ENCODE measurements at places on chromosomes 1 and 21.

DNA sequence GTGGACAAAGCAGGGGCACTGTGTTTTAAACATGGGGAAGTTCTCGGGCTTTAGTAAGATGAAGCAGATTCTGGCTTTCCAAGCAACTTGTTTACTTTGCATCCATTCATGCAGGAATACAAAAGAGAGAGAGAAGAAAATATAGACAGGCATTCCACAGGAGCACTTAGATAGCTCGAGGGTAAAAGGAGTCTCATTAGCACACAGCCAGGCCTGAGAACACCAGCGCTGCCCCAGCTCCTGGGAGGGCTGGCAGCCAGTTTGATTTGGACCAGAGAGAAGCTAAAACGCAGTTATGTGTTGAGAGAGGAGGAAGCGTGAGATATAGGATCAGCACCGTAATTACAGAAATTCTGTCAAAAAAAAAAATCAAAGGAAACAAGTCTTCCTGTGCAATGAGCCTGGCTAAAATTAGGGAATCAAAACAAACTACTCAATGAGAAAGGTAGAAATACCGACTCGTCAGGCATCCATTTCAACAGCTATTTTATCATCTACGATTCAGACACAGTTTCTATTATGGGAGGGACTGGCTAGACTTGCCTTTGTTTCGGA, 68.2 kb downstream of the CLSTN1 start:
- DNase-seq, result no peak

GRCh38 chr1:1298861-1299685, 8.7 kb downstream of the ACAP3 start:
- peak; percentile 15 for DNase-seq

- DNase-seq, result no peak
Observed at GRCh38 chr1:219326843-219327242, 153.2 kb downstream of the LYPLAL1 start.

- DNase-seq, result no peak
Observed at GRCh38 chr1:26811708-26812107, 14.8 kb upstream of the ZDHHC18 start.

GRCh38 chr1:116168277-116169032, 57.3 kb downstream of the MAB21L3 start:
- peak; percentile 40 for DNase-seq

DNA sequence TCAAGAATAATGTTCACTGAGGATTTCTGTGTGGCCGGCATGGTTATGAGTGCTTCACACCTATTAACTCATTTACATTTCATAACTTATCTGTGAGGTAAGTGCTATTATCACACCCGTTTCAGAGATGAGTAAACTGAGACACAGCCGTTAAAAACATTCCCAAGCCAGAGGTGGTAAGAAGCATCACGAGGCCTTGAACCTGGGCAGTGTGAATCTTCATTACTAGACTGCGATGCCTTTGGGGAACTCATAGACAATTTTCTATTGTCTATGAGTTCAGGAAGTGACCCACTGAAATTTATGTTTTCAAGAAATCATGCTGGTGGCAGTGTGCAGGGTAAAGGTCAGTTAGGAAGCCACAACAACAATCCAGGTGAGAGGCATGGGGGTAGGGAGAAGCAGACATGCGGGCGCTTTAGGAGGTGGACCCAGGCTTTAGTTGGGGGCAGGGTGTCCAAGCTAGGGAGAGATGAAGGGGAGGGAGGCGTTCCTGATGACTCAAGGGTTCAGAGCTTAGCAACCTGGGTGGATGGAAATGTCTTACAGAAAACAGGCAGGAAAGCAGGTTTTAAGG, 14.5 kb downstream of the GNG12 start:
- DNase-seq, result peak; percentile 62

DNA sequence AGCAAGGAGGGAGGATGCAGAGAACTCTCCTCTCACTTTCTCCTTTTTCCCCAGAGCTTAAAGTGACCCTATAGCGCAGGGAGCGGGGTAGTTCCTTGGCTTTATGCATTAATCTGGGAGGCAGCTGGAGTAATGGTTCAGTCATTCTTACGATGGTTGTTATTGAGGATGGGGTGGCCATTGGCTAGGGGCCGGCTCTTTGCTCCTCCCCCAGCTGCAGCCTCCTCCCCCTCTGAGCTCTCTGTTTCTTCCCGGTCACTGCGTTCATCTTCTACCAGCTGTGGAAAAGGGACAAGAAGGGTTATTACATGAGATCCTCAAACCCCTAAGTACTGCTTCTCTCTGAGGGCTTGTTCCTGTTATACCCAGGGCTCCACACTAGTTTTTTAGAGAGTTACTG, 8.6 kb downstream of the CERS2 start:
- DNase-seq, result no peak

GRCh38 chr1:160652924-160653619, 6.2 kb upstream of the SLAMF1 start:
- no peak for DNase-seq

- DNase-seq, result no peak
Observed at GRCh38 chr1:201693890-201694607, 134.9 kb upstream of the IPO9 start.

GRCh38 chr1:17371896-17372295, at the start of gene PADI6:
TSS of gene PADI6 (plus strand) at chr1:17372196. CDS start at chr1:17372246, 50 bp downstream.
- DNase-seq, result no peak

DNA sequence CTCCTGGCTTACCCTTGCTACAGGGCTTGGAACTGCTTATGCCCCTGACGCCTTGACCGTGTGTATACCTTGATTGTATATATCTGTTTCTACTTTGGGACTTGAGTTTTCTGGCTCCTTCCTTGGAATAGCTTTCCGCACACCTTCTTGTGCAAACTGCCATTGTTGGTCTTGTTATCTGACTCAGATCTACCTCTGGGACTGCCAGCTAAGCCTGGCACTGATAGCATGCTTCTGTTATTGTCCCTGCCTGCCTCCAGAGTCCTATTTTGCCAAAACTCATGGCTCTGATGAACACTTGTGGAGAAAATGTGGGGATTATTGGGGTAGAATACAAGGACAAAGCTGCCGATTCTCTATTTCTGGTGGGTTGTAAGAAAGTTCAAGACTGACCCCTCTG, 15.4 kb downstream of the FMOD start:
- no peak for DNase-seq

DNA sequence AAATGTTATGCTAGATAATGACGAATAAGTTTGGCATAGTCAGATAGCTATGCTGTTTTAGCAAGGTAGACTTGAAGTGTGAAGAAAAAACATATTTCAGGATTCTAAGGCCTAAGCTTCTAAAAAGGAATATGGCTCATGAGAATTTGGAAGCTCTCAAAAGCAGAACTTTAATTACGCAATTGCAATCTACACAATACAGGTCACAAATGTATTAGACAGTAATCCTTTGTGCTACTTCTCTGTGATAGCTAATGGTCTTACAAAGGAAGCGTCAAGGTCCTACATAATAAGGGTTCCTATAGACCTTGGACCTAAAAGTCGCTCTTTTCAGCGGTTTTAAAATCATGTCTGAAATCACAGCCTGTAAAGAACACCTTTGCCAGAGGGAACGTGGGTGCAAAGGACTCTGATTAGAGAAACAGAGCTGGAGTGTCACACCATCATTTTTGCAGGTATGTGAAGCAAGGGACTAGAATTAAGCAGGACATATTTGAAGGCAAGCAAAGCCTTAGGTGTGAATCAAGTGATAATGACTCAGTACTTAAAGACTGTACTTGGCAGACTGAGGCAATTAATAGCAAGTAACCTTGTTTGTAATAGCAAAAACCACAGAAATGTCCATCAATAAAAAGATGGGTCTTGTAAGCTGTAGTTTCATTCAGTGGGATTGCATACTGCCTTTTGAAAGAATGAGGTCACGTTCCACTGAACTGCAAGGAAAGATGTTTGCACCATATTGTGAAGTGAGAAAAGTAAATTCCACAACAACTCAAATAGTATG, 420.2 kb downstream of the KCTD3 start:
- DNase-seq, result peak; percentile 5

- peak; percentile 71 for DNase-seq
Observed at GRCh38 chr21:34889320-34889675, 159.8 kb downstream of the RUNX1 start.

GRCh38 chr1:78045926-78046778, at the start of gene GIPC2:
TSS of gene GIPC2 (plus strand) at chr1:78045966. CDS start at chr1:78046095, 129 bp downstream.
- no peak for DNase-seq

DNA sequence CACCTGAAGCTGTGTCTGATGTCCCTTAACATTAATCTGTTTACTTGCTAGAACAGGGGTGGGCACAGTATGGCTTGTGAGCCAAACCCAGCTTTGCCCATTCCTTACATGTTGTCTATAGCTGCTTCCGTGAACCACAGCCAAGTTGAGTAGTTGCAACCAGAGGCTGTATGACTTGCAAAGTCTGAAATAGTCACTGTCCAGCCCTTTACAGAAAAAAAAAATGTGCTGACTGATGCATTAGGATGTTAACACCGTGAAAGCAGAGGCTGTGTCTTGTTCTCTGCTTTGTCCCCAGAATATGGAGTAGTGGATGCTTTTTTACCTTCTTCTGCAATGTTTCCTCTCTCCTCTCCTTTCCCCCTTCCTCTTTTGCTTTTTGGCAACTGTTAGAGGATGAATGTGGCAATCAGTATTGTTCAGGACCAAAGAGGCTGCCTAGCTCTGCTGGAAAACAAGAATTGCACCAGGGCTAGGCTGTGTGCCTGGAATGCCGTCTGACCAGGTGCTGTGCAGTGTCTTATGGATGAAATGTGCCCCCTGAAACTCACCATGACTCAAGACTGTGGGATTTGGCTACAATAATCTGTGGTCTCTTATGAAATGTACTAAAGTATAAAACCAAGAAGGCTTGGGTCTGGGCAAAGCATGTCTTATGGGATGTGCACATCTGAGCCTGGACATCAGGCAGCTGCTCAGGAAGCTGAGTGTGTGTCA, 79.6 kb upstream of the GCLM start:
- peak; percentile 98 for DNase-seq

- DNase-seq, result peak; percentile 24
Observed at GRCh38 chr1:154405747-154406571, 816 bp downstream of the IL6R start.

GRCh38 chr1:226440512-226440911, 32.6 kb upstream of the PARP1 start:
- DNase-seq, result no peak

DNA sequence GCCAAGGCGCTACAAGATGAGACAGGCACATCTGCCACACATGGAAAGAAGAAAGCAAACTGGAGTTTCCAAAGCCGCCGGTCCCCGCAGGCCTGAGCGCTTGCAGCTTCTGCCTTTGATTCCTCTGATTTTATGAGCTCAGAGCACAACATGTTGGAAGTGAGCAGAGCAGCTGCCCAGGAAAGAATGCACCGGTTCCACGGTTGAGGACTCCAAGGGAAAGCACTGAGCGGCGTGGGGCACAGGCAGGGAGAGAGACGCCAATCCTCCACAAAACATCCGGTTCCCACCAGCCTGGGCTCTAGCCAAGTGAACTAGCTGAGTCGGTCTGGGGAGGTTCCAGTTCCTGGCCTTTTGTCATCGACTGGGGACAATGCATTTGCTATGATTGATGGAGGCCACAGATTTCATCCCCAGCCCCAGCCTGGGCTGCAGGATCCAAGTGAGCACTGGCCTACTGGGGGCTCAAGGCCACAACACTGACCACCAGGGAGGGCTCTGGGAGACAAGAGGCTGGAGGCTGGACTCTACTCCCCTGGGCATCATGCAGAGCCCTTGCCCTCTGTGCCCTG, 253.1 kb upstream of the IRF2BP2 start:
- DNase-seq, result peak; percentile 56

GRCh38 chr1:100240631-100241030, 9.0 kb downstream of the DBT start:
- no peak for DNase-seq

DNA sequence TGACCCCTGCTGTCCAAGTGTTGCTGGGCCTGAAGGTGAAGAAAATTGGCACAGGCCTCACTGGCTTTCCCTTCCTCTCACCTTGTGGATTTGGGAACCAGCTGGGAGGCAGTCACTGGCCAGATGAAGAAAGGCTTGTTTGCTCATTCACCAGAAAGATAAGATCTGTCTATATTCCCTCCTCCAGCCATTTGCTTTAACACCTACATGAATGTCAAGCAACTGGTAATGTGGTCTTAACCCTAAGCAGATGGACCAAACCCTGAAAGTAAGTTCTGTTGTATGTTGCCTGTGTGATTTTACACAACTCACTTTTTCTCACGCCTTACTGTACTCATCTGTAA, 10.3 kb upstream of the SRRM1 start:
- no peak for DNase-seq

- no peak for DNase-seq
Observed at GRCh38 chr1:57887964-57888491, 464.2 kb upstream of the DAB1 start.

- no peak for DNase-seq
Observed at GRCh38 chr21:44720170-44720569, 8.8 kb upstream of the TSPEAR start.

DNA sequence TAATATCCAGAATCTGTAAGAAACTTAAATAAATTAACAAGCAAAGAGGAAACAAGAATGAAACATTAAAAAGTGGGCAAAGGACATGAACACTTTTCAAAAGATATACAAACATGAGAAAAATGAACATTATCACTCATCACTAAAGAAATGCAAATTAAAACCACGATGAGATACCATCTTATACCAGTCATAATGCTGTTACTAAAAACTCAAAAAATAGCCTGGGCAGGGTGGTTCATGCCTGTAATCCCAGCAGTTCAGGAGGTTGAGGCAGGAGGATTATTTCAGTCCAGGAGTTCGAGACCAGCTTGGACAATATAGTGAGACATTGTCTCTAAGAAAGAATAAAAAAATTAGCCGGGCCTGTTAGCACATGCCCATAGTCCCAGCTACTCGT, 6.1 kb downstream of the ZNF124 start:
- no peak for DNase-seq

- no peak for DNase-seq
Observed at GRCh38 chr21:28523367-28523766, 469.3 kb downstream of the LTN1 start.

DNA sequence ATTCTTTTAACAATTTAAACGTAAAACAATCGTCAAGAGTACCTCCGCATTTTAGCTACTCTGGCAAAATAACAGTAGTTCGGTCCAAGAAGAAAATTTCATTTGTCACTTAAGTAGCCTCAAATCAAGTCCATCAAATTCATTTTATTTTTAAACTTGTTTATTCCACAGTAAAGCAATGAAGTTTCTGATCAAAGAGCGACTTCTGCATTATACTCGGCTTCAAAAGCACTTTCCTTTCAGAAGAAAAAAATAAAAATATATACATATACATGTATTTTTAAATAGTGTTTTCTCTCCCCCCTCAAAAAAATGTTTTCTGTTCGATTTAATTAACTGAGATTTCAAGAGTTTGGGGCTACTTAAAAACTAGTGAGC, 115.0 kb downstream of the RERE start:
- DNase-seq, result no peak

- DNase-seq, result no peak
Observed at GRCh38 chr1:107687849-107688753, 276.9 kb downstream of the VAV3 start.

DNA sequence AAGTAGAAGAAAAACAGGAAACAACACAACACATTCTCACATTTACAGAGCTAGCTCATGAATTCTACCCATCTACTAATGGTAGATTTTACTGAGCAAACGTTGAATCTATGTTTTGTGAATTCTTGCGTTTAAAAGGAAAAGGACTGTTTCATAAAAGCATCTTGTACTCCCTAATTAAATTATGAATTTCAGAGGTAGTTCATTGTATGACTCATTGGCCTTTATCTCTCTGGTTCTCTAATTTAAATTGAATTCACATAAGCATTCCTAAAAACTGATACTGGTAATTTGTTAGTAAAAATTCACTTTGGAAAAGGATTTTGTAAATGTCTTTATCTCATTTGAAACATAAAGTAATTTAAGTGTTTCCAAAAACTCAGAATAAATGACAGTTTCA, 687.3 kb downstream of the BRINP3 start:
- no peak for DNase-seq
